Stimulated activated CD4-positive, alpha-beta T cell treated with anti-CD3 and anti-CD28 coated beads, TNF-alpha, amount 100 ng/mL, for 4 hours (primary cell): ENCODE measurements at places on chromosomes 12 and 14.

GRCh38 chr12:116718655-116719454, 19.0 kb downstream of the SPRING1 start:
- no peak for DNase-seq

GRCh38 chr12:233615-233968, 19.6 kb upstream of the SLC6A12 start:
- DNase-seq, result no peak

DNA sequence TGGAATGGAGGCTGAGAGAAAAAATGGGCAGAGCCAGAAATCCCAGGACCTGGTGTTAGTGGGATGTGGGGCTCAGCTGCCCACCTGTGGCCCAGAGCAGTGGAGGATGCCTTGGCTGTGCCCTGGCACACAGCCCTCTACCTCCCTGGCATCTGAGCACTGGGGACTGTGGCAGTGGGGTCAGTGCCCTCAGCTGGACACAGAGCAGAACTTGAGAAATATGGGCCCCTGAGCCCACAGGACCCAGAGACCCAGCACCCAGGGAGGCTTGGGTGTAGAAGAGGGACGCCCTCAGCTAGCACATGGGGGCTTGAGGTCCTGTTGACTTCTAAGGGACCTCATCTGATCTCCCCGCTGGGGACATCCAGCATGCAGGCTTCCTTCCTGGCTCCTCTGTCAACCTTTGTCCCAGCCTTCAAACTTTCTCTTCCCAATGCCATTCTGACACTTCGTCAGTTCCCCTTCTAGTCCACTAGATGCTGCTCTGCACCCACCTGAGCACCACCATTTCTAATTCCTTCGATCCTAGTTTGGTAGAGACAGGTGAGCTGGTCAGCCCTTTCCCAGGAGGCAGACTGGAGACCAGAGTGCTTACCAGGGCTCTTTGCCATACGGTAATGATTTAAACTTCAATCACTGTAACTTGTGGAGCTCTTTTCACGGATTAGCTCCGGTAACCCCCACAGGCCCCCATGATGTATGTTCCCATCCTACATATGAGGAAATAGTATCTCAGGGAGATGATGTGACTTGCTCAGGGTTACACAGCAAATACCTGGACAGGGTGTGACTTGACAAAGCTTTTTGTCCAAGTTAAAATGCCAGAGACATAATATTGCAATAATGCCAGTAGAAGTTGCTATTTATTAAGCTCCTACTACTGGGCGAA, 143.7 kb downstream of the ASCL4 start:
- no peak for DNase-seq

GRCh38 chr12:40031965-40032364, 73.9 kb downstream of the SLC2A13 start:
- no peak for DNase-seq

DNA sequence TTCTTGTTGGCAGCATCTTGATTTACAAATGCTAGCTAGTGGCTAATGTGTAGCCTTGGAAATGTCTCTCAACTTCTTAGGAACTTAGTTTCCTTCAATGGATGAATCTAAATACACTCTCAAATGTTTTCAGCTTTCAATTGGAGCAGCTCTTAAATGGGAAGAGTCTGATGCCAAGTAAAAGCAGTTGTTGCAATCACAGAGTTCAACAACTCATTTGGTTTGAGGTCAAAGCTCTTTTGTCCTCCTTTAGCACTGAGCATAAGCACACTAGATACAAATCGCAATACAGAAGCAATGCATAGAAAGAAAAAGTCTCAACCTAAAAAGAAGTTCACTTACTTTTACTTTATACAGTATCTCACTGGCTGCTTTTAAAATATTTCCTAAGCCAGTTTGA, 986.1 kb upstream of the FLRT2 start:
- DNase-seq, result no peak

DNA sequence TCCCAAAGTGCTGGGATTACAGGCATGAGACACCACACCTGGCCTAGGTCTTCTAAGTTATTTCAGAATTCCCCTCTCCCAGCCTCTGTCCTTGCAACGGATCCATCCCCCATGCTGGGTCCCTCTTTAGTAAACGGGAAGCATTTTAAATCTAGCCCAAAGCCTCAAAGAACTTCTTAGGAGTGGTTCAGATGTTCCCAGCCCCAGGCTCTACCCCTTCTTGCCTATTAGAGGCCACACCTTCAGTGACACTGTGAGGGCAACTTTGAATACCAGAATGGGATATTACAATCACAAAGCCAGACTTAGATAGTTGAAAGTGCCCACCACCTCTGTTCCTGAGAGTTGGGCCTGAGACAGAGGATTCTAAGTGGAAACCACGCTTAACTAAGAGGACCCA, 18.1 kb upstream of the SPPL3 start:
- no peak for DNase-seq

DNA sequence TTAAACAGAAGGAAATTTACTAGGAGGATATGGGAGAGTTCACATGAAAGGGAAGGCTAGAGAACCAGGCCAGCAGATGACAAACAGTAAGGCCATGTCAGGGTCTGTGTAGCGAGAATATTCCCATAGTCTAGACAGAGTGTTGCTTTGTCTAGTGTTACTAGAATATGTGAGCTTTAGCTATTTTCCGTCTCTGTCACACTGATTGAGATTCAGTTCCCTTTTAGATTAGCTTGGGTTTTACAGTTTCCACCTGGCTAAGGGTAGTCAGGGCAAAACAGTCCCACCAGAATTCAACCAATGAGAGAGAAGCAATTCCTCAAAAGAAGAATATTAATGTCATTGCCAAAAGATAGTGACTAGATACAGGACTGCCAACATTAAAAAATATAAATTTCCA, 82.8 kb upstream of the MDM1 start:
- DNase-seq, result no peak

DNA sequence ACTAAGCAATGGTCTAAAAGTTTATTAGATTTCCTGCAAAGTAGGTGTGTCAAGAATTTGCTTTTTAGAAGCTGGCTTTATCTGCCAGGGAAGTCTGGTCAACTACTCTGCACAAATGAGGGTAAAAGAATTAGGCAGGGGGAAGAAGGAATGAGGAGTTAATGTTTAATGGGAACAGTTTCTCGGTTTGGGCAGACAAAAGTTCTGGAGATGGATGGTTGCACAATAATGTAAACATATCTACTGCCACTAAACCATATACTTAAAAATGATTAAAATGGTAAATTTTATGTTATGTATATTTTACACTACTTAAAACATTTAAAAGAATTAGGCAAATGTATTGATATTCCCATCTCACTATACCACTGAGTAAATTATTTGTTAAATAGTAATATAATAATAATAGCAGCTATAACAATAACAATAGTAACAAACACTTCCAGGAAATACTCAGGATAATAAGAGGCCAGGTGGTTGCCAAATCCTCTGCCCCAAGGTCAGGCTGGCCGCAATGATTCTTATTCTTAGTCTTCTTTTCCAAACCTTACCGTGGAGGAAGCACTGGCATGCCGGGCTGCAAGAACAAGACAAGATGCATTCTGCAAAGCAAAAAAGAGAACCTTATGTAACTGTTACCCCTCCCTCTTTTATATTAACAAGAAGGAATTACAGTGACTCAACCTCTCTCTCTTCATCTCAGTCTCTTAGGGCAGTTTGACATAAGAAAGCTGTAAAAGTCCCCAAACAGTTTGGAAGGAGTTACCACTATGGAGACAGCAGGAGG, 13.9 kb downstream of the CS start:
- no peak for DNase-seq

DNA sequence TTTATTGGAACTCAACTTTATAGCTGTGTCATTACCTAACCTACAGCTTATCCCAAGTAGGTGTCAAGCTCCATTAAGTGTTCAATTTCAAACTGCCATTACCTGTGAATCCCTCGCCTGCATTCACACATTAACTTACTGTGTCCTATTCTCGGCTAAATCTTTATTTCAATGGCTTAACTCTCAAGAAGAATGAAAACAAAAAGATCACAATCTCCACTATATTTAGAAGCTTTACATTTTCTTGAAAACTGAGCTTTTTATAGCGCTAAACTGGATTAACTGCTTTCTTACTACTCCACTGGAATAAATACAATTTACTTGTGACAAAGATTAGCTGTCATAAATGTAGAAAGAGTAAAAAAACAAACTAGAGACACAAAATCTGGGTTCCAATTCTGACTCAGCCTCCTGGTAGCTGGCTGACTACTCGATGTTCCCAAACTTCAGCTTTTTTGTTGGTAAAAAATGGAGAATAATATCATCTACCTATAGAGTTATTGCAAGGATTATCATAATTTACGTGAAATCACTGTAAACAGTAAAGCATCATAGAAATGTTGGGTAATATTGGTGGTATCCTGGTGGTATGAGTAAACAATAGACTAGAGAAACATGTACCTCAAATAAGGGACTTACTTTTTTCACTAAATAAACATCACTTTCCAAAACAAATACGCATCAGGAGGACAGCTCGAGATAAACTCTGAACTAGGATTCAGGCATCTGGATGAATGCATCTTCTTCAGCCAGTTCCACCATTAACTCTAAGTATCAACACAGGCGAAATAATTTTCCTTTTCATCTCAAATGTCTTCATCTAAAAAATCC, 1.7 kb downstream of the RALGAPA1 start:
- no peak for DNase-seq

DNA sequence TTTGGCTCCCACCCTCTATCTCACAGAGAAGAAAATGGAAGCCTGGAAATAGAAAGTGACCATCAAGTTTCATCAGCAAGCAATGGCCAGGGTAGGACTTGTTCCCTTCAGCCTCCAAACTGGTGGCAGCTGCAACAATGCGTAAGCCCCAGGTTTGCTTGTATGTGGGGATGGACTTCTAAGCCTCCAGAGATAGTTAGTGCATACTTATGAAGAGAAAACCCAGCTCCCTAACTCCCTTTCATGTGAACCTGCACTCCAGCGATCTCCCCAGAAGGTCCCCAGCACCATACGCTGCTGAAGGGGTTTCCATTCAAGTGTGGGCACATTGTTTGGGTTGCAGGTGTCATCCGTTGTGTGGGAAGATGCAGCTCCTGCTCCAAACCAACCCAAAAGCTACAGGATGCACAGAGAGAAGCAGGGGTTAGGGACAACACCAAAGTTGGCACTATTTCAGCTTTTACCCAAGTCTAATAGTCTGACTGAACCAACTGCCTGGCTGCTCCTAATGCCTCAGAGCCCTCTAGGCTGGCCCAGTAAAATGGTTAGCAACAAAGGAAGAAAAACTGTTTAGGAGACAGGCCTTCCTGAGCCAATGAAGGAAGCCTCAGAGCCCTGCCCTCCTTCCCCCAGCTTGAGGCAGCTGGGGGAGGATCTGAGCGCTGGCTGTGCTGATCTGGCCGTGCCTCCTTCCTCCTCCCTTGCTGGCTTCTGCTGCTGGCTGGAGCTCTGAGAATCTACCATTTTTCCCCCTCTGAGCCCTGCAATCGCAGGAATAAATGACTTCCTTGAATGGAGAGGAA, 12.3 kb downstream of the ZFP36L1 start:
- no peak for DNase-seq

- no peak for DNase-seq
Measured at GRCh38 chr12:118984161-118984943, 3.0 kb downstream of the SRRM4 start.

- no peak for DNase-seq
Measured at GRCh38 chr12:8847435-8847834, 25.0 kb downstream of the A2ML1 start.

DNA sequence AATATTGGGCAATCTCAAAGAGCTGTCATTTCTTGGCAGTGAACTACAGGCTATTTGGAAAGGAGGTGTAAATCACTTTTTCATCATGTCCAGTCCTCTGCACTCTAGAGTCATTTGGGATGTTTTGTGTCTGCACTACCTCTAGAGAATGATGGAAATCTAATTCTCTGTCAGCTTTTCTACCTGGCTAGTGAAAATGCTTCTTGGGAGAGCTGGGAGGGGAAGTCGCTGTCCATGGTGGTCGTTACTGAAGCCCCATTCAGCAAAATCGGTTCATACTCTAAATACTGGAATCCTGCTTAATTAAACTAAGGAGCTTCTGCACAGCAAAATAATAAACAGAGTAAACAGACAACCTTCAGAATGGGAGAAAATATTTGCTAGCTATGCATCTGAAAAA, 251.8 kb downstream of the APAF1 start:
- DNase-seq, result no peak

- no peak for DNase-seq
Measured at GRCh38 chr14:94775871-94776210, 5.9 kb upstream of the GSC start.

GRCh38 chr14:69303086-69303485, 43.1 kb downstream of the GALNT16 start:
- no peak for DNase-seq

DNA sequence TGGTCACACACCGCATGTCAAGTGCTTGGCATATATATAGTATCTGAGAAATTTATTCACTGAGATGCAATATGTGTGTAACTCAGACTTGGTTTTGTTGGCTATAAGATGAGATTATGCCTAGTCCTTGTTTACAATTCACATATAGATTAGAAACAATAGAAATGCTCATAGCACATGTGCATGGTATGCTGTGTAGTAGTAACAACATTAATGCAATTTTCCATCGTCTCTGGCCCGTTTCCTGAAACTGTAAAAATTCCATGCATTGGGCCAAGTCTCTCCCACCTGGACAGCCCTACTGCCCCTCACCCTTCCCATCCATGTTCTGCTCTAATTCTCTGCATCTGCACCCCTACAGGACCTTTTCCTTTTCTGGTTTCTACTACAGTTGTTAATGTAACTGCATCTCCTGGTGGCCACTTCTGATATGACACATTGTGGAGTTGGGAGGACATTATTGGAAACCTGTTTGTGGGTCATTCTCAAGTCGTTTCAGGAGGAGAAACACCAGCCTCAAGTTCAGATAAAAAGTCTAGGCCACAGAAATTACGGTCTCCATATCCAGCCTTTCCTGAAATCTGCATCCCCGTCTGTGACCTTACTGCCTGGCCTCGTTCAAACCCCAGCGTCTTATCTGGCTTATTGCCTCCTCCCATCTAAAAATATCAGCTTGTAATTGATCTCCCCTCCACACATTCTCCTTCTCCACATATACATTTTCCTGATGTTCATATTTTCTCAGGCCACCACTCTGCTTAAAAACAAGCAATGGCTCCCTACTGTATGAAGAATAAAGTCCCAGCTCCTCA, 37.5 kb downstream of the EMP1 start:
- no peak for DNase-seq

GRCh38 chr12:7026854-7027253, 8.6 kb upstream of the LPCAT3 start:
- no peak for DNase-seq

- DNase-seq, result no peak
Measured at GRCh38 chr12:82682326-82682725, 4.4 kb upstream of the TMTC2 start.

DNA sequence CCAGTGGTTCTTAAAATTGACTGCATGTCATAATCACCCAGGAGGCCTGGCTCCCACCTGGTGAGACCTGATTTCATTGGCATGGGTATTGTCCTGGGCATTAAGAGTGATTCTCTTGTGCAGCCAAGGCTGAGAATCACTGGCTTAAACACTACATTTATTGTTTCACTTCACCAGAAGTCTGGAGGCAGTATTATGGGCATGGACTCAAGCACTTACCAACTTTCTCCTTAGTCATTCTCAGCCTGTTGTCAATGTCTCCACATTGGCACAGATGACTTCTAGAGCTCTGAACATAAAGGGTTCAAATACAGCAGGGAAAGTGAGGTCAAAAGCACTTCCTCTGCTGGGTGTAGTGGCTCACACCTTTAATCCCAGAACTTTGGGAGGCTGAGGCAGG, 25.6 kb upstream of the GCH1 start:
- no peak for DNase-seq

- DNase-seq, result no peak
Measured at GRCh38 chr14:85315290-85315689, 214.7 kb upstream of the FLRT2 start.
